ENCODE measurements at places on chromosomes 3 and 15. TPM values are rescaled to one million over a fixed set of nuclear protein-coding genes. Genes with fewer than 3 reads are reported as not detected.
A peak's percentile ranks its signal among the peaks of the same experiment; 100 is the strongest.

GRCh38 chr3:167115331-167115934 is 264.7 kb downstream of the ZBBX start:
- DNase-seq: no peak

DNA sequence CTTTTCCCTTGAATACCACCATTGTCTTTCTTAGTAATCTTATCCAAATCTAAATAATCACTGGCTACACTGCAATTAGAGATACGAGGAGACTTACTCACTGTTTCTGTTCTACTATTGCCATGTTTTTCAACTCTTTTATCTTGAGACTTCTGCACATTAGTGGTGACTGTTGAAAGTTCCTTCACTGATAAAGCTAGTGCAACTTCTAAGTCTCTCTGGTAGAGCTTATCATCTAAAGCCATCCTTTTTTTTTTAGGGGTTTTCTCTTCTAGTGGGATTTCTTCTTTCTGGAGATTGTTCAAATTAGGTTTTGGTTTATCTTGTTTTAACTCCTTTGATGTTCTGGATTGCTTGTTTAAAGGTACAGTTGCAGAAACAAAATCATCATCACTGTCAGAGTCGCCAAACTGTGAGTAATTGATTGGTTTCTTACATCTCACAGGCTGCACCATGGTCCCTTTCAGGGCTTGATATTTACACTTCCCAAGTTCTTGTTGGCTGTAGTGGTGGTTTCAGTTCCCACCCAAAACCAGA is 37.7 kb downstream of the NCK1 start:
- DNase-seq: no peak

- DNase-seq: no peak
Measured at GRCh38 chr15:62141200-62141599, 23.9 kb downstream of the C2CD4B start.

GRCh38 chr15:60844511-60845174 is 365.7 kb upstream of the ICE2 start:
- peak; percentile 78 for DNase-seq

GRCh38 chr3:9916734-9917680 is at the start of gene IL17RC:
IL17RC (plus strand) TSS chr3:9917098; CDS start chr3:9917316, 218 bp downstream.
- DNase-seq: no peak

GRCh38 chr3:123755501-123755900 is 128.6 kb downstream of the MYLK start:
- DNase-seq: no peak

GRCh38 chr3:25633919-25634318 is 30.8 kb downstream of the TOP2B start:
- DNase-seq: no peak

GRCh38 chr15:99703603-99704443 is 29.4 kb downstream of the LYSMD4 start:
- no peak for DNase-seq

The CADM2 gene
- not detected for total RNA-seq

The HCN4 gene
- total RNA-seq: not detected

The DLL4 gene
- not detected for total RNA-seq

The PLA2G4D gene
- total RNA-seq: not detected

The GOLGA8J gene
- not detected for total RNA-seq

The CSPG4 gene
- not detected for total RNA-seq

All from activated CD4-positive, alpha-beta memory T cell treated with anti-CD3 and anti-CD28 coated beads, Interleukin-2, amount 10 ng/mL, durations not matched to agents 7 days and 5 days (primary cell).